ENCODE measurements at places on chromosomes 1 and 21.
A peak's percentile ranks its signal among the peaks of the same experiment; 100 is the strongest.

- DNase-seq: no peak
Measured at GRCh38 chr1:178506177-178506576, 6.7 kb upstream of the TEX35 start.

- DNase-seq: no peak
Measured at GRCh38 chr1:176609556-176610408, 146.8 kb downstream of the PAPPA2 start.

DNA sequence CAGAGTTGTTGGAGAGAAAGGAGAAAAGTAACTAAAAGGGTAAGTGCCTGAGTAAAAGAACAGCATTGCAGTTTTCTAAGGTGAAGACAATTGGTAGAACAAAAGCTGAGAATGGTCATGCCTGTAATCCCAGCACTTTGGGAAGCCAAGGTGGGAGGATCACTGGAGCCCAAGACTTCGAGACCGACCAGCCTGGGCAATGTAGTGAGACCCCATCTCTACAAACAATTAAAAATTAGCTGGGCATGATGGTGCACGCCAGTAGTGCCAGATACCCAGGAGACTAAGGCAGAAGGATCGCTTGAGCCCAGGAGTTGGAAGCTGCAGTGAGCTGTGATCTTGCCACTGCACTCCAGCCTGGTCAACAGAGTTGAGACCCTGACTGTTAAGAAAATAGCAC is 15.2 kb upstream of the PGD start:
- no peak for DNase-seq

- DNase-seq: peak; percentile 68
Measured at GRCh38 chr1:12052008-12052573, 11.0 kb upstream of the TNFRSF8 start.

- DNase-seq: no peak
Measured at GRCh38 chr21:44329086-44329889, 9.9 kb downstream of the CFAP410 start.

GRCh38 chr1:83961571-83962295 is 37.2 kb downstream of the TTLL7 start:
- DNase-seq: no peak

GRCh38 chr1:226984521-226985238 is 44.6 kb downstream of the COQ8A start:
- DNase-seq: peak; percentile 20

DNA sequence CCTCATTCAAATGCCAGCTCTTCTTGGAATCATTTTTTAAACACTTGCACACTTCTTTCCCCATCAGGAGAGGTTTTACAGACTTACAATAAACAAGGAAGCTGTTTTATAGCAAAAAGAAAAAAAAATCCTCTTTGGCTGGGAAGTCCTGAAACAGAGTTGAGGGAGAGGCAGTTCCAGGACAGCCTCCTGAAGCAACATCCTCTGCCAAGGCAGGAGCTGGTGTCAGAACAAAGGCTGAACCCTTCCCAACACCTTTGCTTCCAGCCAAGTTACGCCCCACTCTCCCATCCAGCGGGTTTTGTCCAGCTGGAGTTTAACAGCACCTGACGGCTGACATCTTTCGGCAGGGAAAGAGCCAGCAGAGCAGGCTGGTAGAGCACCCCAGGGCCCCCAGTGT is 287.8 kb downstream of the RRAGC start:
- no peak for DNase-seq

DNA sequence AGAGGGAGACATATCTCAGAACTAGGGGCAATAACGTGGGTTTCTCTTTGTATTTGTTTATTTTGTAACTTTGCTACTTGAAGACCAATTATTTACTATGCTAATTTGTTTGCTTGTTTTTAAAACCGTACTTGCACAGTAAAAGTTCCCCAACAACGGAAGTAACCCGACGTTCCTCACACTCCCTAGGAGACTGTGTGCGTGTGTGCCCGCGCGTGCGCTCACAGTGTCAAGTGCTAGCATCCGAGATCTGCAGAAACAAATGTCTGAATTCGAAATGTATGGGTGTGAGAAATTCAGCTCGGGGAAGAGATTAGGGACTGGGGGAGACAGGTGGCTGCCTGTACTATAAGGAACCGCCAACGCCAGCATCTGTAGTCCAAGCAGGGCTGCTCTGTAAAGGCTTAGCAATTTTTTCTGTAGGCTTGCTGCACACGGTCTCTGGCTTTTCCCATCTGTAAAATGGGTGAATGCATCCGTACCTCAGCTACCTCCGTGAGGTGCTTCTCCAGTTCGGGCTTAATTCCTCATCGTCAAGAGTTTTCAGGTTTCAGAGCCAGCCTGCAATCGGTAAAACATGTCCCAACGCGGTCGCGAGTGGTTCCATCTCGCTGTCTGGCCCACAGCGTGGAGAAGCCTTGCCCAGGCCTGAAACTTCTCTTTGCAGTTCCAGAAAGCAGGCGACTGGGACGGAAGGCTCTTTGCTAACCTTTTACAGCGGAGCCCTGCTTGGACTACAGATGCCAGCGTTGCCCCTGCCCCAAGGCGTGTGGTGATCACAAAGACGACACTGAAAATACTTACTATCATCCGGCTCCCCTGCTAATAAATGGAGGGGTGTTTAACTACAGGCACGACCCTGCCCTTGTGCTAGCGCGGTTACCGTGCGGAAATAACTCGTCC is 1.3 kb upstream of the OLIG2 start:
- no peak for DNase-seq

GRCh38 chr1:53576866-53577760 is 117.9 kb downstream of the DMRTB1 start:
- no peak for DNase-seq

DNA sequence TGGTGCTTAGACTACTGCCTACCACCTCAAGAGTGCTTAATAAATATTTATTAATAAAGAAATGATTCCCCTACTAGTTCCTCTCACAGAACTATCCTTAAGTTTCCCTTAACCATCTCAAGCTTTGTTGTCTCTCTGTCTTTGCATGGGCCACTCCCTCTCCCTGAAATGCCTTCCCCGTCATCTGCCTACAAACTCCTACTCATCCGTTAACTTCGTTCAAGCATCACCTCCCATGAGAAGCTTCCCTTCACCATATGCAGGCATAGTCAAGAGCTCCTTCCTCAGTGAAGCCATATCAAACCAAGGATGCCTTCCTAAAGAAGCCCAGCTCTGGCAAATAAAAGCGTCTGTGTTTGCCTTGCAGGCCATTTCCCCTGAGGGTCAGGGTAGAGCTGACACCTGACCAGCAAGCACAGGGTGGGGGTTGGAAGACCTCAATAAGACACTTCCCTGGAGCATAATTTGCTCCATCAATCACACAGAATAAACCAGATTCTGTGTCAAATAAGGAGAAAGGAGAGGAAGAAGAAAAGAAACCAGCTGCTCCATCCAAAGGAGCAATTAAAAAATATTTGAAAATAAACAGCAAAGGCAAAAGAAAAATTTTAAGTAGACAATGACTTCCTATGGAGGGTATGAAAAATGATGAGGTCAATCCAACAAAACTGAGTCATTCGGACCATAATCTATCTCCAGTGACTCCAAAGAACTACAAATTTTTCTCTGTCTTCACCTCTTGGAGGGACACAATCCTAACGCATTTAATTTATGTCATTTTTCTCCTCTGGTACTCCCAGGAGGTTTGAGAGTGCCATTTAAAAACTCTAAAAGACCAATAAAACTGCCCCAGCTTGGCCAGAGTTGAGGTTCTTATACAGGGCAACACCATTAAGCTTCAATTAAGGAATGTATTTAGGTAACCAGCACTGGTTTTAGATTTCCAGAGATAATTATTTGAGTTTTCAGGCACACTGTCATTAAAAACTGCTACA is 303.6 kb downstream of the KCNH1 start:
- no peak for DNase-seq

GRCh38 chr1:164743976-164744375 is 185.0 kb downstream of the PBX1 start:
- no peak for DNase-seq

DNA sequence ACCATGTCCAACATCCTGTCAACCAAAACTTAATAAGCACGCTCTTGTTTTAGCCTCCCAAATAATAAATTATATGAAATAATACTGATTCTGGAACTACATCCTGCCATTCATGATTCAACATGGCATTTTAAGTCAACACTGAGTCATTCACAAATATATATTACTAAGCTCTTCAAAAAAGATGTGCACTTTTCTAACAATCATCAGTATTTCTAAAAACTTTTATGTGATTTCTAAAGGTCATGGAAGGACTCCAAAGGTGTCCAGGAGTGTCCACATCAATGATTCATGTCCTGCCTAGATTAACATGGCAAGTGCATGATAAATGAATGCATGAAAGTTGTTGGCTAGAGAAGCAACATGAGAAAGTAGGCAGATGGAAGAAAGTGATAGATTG is 51.6 kb downstream of the NEGR1 start:
- no peak for DNase-seq

- no peak for DNase-seq
Measured at GRCh38 chr1:118123116-118123839, 61.8 kb downstream of the SPAG17 start.

DNA sequence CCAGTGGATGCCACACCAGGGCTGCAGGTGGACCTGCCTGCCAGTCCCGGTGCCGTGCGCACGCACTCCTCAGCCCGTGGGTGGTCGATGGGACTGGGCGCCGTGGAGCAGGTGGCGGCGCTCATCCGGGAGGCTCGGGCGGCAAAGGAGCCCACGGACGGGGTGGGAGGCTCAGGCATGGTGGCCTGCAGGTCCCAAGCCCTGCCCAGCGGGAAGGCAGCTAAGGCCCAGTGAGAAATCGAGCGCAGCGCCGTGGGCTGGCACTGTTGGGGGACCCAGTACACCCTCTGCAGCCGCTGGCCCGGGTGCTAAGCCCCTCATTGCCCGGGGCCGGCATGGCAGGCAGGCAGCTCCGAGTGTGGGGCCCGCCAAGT is 1171.8 kb upstream of the B3GALT2 start:
- no peak for DNase-seq

DNA sequence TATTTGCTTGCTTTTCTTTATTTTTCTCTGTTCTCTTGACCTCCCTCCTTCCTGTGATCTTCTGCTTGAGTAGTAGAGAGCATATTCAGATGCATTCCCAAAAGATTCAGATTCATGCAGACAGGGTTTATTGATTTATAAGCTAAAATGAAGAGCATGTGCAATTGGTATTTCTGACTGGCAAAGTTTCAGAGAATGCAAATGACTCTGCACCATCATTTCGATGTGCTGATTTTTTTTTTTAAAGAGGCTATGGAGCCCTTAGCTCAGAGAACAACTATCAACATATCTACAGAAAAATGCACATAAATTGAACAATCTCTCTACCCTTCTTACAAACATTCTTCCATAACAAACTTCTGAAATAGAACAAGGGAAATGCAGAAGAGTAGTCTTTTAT is 312.0 kb downstream of the VAV3 start:
- no peak for DNase-seq

- no peak for DNase-seq
Measured at GRCh38 chr1:228867108-228867950, 132.1 kb downstream of the RHOU start.

- DNase-seq: no peak
Measured at GRCh38 chr1:59936358-59936821, 9.8 kb upstream of the CYP2J2 start.

DNA sequence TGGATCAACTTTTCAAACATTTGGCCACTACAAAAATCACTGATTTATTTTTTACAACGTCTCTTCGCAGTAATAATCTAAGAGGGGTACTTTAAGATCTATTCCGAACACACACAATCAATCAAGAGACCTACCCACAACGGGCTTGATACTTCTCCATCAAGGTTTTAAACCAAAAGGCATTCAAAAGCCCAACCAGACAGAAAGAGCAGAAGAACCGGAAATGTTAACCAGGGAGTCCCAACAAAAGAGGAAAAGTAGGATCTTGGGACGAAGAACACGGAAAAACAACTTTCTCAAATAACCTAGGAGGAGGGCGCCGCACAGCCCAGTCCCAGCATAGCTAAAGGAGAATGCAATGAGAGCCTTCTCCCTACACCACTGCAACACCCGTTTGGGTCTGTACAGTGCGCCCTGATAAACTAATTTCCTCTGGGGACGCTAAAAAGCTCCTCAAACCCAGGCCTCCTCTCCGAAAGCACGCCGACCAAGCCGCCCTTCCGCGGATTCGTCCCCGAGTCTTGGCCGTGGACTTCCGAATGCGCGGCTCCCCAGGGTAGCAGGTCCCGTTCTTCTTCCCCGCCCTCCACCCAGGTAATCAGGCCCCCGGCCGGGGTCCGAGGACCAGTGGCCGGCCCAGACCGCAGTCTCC is 623 bp downstream of the RPL22 start:
- DNase-seq: no peak

- DNase-seq: no peak
Measured at GRCh38 chr1:91406773-91407389, 2.2 kb upstream of the HFM1 start.

DNA sequence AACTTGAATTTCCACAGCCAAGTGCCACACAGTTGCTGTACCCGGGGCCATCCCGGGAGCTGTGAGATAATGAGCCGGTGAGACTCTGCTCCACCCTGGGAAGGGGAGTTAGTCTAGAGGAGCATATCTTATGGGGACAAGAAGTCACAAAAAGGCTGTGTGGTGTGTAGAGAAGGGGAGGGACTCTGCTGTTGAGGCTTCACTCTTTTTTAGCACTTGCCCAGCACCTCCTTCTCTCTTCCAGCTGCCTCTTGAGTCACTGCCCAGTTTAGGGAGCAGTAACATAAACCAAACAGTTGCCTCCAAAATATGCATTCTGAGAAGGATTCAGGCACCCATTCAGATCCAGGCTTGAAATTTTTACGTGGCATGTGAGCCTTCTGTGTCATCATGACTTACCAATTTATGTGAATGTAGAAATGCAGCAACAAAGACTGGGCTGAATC is 744 bp upstream of the WDR26 start:
- peak; percentile 24 for DNase-seq

DNA sequence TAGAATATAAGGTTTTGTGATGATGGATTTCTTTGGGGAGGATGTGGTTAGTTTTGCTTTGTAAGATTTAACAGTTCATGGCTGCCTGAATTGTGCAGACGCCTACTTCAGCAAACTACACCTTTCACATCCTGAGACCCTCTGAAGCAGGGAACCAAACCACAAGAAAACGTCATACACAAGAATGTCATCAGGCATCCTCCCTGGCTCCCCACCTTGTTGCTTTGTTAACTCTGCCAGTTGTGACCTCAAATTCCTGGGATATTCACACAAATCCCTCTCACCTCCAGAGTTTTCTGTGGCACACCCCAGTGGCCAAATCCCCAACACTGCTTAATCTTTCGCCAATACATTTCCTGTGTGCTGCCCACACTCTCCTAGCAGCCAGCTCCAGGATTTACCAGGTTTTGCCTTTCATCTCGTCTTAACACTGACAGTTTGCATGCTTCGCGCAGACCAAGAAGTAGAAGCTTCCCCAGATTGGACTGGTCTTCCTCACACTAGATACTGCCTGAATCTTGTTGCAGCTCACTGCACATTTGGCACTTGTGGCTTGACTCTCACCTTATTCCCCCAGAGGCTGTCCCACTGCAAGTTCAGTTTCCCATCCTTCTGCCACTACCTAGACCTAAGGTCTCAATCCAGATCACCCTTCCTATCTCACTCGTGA is 51.1 kb upstream of the CTTNBP2NL start:
- DNase-seq: peak; percentile 14

GRCh38 chr1:60833173-60833572 is 249.2 kb upstream of the NFIA start:
- no peak for DNase-seq

- DNase-seq: no peak
Measured at GRCh38 chr1:43977376-43978263, 1.4 kb upstream of the B4GALT2 start.

Data from iPS-NIHi11 (cell line).